ENCODE measurements at places on chromosomes 13 and 19.
A peak's percentile ranks its signal among the peaks of the same experiment; 100 is the strongest.

DNA sequence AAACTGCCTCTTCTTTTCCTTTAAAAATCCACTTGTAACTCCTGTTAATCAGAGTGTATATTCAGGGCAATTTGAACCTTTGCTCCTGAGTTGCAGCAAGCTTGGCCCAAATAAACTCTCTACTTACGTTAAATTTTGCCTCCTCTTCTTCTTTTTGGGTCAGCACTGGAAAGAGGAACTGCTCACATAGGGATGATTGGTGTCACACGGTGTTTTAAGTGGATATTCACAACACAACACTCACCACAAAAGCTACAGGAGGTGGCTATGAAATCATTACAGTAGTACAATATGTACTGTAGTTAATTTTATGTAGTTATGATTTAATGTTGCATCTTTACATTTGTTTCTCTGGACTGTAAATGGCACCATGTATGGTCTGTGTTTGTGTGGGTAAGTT lies 96.8 kb upstream of the DOCK9 start:
- no peak for DNase-seq

GRCh38 chr13:99153219-99153618 lies 47.4 kb upstream of the UBAC2 start:
- DNase-seq, result no peak

GRCh38 chr13:102688306-102688973 lies 6.4 kb downstream of the METTL21C start:
- no peak for DNase-seq

DNA sequence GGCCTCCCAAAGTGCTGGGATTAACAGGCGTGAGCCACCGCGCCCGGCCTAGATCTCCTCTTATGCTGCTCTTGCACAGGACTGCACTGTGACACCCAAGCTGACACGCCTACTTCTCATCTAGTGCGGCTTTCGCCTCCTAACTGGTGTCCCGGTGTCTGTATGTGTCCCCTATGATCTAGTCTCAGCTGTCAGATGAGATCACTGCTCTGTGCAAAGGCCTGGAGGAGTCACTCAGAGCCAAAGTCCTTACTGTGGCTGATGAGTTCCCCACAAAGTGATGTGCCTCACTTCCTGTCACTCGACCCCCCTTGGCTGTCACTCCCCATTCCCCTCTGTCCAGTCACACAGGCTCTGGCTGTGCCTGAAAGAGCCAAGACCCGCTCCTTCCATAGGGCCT lies 2.5 kb downstream of the ZNF556 start:
- DNase-seq, result no peak

DNA sequence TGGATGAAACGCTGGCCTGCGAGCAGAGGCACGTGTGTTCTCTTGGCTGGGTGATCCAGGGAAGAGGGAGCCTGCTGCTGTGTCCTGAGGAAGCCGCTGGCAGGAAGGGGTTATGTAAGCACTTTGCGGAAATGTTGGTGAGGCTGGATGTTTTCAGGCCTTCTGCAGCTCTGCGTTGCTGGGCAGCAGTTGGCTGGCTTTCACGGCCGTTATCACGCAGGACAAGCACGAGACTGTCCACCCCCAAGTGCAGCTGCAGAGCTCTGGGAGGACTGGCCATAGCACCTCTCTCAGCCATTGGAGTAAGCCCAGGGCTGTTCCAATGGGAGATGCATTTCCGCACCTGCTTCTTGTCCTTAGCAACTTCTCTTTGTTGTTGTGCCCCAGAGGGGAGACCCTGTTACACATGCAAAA lies 146.9 kb upstream of the SOX21 start:
- DNase-seq, result no peak

DNA sequence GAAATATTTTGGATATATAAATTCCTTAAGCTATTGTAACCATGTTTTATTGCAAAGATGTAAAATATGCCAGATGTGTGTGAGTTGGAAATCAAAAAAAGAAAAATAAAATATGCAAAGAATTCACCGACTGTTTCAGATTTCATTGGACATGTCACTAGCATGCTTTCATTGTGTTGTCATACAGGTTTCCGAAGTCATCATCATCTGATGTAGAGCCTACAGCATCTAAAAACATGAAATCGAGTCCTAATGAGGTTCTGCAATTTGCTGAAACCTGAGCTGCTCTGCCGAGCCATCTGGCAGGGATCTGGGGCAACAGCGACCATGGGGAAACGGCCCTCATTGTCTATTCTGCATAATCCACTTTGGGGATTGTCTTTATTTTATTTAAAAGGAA lies 196.1 kb upstream of the MAB21L1 start:
- no peak for DNase-seq

DNA sequence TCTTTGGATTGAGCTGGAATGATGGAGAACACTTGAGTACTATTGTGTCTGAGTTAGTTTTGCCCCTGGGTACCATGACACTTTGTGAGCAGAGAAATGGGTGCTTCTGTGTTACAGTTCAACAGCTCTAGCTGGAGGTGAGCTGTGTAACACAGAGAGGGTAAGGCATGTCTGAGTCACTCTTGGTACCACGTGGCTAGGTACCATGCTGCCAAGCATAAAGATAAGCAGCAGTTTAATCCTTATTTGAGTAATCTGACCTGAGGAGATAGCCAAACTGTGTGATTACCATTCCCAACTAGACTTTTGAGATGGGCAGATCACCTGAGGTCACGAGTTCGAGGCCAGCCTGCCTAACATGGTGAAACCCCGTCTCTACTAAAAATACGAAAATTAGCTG lies 122.0 kb downstream of the OLFM4 start:
- DNase-seq, result no peak

DNA sequence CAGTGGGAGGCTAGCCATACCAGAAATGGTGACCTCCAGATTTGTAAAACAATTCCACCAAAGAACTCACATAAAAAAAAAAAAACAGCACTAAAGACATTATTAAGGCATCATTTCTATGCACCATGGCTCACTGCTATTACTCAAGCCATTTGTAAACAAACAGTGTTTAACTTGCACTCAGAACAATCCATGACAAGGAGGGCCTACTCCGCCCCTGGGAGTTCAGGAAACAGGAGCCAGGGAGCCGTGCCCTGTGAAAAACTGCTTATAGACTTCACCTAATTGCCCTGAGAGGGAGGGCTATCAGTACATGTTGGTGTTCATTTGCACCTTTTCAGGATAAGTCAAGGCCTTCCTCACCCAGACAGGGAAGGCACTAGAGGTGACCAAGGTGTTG lies 103.2 kb downstream of the ZNF429 start:
- no peak for DNase-seq

- DNase-seq, result no peak
These were observed 5.4 kb upstream of the ARGLU1 start for GRCh38 chr13:106573284-106573846.

DNA sequence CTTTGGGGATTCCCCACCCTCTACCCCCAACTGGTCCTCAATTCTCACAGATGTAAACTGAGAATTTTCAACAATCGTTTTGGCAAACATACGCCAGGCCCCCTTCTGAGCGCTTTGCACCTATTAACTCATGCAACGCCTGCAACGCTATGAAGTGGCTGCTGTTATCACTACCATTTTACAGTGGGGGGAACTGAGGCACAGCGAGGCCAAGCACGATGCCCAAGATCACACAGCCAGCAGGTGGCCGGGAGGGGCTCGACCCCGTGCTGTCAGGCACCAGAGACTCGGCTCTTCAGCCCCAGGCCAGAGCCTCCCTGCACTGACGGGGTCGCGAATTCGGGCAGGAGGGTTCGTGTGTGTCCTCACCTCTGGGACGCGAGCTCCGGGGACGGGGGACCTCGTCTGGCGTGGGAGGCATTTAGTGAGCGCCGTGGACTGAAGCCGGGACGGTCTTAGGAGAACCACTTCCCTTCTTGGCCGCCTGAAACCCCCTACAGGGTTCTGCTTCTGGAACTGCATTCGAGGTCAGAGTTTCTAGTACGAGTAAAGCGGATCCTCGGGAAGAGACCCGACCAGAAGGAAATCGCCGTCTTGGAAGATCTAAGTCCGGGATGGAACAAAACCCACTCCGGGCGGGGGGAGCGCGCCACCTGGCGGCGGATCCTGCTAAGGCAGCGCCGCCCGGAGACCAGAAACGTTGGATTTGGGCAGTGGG lies 21.0 kb downstream of the ZNF114 start:
- peak; percentile 76 for DNase-seq

Measured in GM20000 (cell line).